Mesendoderm (in vitro differentiated cells): ENCODE measurements at places on chromosomes 12 and 14.

DNA sequence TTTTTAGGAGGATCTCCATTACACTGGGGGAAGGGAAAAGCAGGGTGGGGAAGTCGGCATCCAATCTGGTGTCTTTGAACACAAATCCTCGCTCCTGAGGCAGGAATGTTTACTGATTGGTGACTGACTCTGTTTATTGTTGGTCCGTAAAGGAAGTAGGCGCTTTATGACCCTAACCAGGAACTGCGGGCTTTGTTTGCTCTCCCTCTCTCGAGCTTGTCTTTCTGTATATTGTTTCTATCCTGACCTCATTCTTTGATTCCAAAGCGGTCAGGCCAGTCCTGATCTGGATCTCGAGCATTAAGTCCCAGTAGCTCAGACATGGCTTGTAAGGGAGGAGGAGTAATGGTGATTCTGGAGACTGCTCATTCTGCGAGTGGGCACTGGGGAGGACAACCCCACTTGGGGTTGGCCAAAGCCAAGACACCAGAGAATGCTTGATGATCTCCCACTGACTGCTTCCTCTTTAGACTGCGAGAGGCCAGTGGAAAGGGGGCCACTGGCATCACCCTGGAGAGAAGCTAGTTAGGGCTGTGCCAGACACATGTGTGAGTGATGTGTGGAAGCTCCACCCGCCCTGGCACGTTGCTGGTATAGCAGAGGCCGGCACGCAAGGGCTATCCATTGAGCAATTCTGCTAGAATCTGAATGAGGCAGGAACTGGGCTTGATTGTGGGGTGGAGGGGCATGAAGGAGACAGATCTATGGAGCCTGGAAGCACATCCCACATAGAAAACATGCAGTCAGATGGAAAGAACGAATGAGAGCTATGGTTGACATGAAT lies 194.6 kb downstream of the PAX9 start:
- no peak for DNase-seq

DNA sequence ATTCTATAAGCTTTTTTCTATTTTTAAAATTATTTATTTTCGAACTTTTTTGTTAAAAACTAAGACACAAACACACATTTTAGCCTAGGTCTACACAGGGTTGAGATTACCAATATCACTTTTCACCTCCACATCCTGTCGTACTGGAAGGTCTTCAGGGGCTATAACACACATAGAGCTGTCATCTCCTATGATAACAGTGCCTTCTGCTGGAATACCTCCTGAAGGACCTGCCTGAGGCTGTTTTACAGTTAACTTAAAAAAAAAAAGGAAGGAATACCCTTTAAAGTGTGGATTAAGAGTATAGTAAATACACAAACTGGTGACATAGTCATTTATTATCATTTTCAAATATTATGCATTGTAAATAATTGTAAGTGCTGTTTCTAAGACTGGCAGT lies 43.0 kb downstream of the RASSF8 start:
- DNase-seq, result peak; percentile 66

DNA sequence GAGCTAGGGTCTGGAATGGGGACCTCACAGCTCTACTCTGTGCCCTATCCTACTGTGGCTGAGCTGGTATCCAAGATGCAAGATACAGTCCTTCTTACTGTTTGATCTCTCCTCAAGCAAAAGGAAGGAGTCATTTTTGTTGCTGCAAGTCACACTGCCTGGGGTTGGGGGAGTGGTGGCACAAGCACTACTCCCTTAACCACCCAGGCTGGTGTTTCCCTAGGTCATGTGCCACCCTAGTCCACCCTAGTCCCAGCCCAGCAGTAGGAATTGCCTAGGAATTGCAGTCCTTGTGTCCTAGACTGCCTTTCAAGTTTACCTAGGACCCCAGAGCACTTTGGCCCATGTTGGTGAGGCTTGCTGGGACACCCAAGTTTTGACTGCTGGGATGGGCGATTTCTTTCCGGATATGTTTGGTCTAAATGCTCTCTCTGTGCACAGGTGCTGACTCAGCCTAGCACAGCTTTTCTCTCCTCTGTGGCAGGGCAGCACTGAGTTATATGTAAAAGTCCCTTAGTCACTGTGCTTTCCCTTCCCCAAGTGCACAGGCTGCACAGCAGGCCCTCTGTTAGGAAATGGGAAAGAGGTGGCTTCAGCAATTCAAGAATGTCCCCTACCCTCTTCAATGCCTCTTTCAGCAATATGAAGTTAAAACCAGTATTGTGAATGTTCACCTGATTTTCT lies 54.9 kb downstream of the SLC6A15 start:
- DNase-seq, result no peak

- peak; percentile 28 for DNase-seq
Observed at GRCh38 chr14:36646664-36647416, 14.8 kb upstream of the PAX9 start.

- no peak for DNase-seq
Observed at GRCh38 chr14:83883732-83884131, 1646.2 kb upstream of the FLRT2 start.

GRCh38 chr14:55120571-55121495 lies 8.2 kb upstream of the LGALS3 start:
- DNase-seq, result peak; percentile 63

- DNase-seq, result peak; percentile 87
Observed at GRCh38 chr14:53927171-53927570, 29.5 kb downstream of the BMP4 start.

DNA sequence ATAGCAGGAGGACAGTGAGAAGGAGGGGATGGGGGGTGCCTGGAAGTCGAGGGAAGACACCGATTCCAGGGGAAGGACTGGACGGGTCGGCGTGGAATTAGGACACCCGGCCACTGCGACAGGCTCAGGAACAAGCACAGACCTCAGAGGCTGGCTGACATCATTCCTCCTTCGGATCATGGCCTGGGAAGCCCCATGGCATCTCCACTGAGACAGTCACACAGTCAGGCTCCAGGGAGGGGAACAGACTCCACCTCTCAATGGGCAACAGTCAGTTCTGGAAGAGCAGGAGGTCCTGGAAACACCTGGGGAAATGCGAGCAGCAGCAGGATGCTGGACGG lies 67.9 kb upstream of the FBRSL1 start:
- no peak for DNase-seq

GRCh38 chr14:106518054-106518943 lies 991.9 kb downstream of the TMEM121 start:
- DNase-seq, result no peak

DNA sequence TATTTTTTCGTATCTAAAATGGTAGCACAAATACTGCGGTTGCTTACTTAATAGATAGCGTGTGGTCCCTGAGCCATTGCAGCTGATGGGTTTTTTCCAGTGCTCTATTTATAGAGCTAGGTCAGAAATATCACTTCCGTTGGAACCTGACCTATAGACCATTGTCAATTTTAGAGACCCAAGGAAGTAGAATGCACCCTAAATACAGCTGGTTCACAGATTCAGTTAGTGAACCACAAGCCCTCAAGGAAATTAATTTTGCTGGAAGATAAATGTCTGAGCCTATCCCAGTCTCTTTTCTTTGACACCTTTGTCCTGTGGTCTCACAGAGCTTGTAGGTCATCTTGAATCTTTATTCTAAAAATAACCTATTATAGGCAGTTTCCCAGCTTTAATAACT lies 391.0 kb downstream of the ZFP36L1 start:
- no peak for DNase-seq

DNA sequence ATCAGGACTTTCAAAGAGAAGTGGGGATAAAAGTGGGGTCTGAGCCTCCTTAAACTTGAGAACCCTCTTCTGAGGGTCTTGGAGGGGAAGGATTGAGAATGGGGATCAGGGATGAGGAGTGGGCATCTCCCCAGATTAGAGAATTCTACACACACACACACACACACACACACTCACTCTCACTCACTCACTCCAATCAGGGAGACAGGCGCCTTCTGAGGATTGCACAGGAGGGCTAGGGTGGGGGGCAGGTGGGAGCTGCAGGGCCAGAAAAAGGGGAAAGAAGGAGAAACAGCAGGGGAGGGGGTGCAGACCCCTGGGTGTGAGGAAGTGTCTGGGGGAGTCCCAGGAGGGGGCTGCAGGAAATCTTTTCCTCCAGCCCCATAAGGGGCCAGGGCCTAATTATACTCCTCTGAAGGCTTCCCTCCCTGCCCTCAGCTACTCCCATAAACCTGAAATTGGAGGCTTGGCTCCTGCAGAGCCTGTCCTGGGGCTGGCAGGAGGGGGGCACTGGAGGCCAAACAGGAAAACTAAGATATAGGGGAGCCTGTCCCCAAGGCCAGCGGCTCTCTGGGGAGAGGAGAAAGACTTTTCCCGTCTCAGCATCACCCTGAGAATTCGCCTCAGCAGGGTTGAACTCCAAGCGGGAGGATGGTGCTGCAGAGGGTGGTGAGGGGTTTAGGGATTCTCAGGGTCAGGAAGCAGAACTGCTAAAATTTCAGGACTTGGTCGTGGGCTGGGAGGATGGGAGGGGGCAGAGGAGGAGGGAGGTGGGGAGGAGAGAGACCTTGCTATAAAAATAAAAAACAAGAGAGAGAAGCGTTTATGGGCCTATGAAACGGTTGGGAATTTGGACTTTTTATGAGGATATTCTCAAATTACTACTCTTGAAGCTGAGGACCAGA lies 1.6 kb downstream of the HOXC9 start:
- DNase-seq, result no peak

DNA sequence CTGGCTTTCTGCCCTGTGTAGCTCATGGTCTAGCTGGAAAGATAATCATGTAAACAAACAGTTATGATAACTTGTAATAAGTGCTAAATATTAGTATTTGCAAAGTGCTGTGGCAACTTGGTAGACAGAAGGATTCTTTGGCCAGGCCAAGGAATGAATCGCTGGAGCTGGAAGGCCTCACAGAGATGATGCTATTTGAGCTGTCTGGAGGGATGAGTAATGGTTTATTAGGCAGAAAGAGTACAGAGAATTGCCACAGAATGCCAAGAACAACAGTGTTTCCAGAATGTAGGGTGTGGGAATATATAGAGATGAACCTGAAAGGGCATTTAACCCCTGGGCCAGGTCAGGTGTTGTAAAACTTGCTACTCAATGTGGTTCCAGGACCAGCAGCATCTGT lies 27.6 kb downstream of the OTX2 start:
- no peak for DNase-seq

DNA sequence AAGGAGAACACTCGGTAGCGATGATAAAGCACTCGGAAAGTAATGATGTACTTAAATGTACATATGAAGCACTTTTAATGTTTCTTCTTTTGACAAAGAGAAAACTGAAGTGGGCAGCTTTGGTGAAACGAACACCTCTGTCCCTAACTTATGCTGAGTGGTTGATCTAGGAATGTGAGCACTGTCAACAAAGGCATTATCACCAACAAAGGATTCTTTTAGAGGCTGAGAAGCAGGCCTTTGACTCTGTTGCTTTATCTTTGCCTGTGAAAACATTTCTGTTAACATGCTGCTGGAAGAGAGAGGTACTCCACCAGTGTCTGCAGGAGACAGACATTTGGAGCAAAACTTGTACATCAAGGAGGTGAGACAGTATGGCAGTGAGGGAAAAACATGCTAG lies 103.2 kb upstream of the VRK1 start:
- peak; percentile 82 for DNase-seq

GRCh38 chr12:3256103-3256631 lies 179.0 kb downstream of the TSPAN9 start:
- DNase-seq, result peak; percentile 56

DNA sequence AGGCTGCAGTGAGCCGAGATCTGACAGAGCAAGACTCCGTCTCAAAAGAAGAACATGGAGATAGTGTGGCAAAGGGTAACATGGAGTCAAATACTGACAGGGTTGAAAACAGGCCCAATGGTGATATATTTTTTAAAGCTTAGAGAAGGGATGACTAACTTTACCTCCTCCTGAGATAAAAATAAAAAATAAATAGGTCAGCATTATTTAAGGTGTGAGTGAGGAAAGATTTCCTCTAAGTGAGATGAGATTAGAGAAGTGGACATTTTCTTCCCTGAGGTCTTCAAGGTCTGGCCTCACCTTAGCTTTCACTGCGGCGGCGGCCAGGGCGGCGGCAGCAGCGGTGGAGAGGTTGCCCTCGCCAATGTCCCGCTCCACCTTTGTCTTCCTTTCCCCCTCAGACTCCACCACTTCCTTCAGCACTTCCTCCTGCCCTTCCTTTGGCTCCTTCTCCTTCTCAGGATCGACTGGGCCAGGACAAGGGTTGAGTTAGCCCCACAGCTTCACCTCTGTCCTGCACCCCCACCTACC lies 11.1 kb downstream of the MYL6 start:
- DNase-seq, result no peak

DNA sequence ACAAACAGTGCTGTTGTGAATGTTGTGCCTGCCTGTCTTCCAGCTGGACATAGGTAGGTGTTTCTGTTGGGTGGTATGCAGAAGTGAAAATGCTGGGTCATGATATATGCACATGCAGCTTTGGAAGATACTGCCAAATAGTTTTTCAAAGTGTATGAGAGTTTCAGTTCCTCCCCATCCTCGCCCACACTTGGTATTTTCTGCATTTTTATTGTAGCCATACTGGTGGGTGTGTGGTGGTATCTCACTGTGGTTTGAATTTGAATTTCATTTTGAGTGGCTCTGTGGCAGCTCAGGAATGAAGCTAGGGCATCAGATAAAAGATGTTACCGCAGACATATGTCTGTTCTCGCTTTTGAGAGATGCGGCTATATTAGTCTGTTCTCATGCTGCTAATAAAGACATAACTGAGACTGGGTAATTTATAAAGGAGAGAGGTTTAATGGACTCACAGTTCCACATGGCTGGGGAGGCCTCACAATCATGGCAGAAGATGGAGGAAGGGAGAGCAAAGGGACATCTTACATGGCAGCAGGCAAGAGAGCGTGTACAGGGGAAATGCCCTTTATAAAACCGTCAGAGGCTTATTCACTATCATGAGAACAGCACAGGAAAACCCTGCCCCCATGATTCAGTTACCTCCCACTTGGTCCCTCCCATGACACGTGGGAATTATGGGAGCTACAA lies 183.1 kb downstream of the CAND1 start:
- DNase-seq, result no peak

GRCh38 chr12:8077207-8077606 lies 4.9 kb upstream of the NECAP1 start:
- peak; percentile 56 for DNase-seq

- DNase-seq, result no peak
Observed at GRCh38 chr14:74008843-74009499, 10.1 kb downstream of the ENTPD5 start.

DNA sequence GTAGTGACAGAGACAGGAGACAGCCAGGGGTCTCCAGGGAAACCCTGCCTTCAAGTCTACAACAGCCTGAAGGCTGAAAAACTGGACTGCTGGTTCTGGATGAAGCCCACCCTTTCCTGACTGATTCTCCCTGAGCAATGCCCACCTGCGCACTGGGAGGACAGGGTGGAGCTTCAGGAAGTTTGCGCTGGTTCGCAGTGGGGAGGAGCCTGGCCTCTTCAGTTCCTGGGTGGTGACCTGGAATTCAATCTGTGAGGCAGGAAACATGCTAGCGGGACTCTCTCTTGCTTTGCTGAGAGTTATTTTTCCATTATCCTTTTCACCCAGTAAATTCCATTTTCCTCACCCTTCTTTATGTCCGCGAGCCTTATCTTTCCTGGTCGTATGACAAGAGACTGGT lies 600.8 kb downstream of the TRHDE start:
- DNase-seq, result no peak

DNA sequence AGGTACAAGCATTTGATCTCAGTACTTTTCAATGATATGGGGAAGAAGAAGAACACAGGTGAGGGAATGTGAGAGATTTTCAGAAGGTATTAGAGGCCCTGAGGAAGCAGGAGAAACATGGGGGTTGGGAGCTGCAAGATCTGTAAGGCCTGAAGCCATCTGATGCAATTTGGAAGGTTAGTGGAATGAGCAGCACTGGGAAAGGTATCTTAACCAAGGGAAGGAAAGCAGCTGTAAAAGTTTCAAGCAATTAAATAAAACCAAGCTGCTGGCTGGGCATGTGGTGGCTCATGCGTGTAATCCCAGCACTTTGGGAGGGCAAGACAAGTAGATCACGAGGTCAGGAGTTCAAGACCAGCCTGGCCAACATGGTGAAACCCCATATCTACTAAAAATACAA lies 104.4 kb upstream of the PARP11 start:
- DNase-seq, result peak; percentile 46
